ENCODE measurements at places on chromosomes 16 and 17.

DNA sequence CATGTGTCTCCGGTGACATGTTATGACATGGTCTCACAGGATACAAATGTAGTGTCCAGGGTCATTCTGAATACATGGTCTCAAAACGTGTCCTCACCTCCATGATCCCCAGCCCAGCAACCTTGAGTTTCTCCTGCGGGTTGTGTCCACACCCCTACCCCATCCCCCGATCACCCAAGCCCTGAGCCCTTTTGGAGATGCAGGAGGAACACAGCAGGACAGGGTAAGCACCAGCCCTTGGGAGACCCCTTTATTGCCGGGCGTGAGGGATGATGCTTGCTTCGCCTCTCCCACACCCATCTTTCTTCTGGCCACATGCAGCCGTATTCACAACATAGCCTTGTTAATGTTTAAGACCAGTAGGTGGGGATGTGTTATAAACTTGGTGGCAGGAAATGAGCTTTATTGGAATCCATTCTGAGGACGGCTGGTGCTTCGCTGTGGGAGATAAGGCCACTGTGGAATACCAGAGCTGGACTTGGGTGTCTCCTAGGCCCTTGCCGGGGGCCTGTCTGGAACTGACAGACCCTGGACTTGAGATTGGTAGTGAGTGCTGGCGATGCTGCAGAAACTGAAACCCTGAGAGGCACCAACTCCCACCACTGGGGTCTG is 5.5 kb downstream of the TMEM132E start:
- no peak for DNase-seq

DNA sequence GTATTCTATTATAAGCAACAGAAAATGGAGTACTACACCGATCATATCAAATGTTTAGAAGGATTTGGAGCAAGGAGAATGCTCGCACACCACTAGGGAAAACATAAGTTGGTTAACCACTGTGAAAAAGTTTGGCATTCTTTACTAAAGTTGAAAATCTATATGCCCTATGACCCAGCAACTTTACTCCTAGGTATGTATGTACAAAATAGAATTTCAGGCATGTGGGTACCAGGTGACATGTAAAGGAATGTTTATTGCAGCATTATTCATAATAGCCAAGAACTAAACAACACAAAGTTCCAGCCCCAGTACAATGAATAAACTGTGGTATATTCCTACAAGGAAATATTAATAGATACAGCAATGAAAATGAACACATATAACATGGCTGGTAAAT is 5.8 kb upstream of the HBZ start:
- no peak for DNase-seq

DNA sequence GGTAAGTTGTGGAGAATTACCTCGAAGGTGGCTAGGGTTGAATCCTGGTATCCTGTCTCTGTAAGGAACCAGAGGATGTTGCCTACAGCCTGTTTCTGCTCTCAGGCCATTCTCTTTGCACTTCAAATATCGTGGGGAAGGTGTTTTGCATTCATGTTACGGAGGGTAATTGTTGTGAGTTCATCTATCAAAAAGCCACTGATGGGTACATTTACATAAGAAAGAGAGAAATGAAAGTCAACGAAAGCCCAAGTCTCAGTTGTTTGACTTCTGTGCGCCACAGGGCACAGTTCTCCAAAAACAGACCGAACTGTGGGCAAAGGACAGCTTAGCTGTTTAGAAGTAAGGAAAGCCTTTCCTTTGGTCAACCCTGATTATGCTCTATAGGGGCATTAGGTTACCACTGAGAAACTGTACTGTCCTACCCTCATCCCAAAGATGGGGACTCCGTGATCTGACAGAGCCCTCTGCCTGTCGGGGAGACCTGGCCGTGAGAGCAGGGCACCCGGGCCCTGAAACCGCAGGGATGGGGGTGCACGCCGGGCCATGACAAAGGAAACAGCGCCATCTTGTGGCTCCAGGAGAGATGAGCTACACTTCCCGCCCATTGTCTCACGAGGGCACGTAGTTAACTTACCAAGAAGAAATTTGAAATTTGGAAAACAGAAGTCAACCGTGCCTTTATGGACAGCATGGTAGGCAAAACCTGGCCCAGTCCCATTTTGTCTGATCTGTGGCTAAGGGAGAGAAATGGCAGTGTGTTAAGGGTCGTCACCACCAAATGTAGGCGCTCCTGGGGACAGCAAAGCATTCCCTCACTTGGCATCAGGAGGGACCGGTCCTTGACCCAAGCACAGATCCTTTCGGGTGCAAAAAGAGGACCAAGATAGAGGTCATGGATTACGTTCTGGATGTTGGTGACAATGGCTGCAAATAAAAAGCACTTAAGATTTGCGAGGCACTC is 74.5 kb upstream of the DYNLRB2 start:
- peak; percentile 10 for DNase-seq

GRCh38 chr16:1496464-1496863 is 3.3 kb downstream of the TELO2 start:
- no peak for DNase-seq

- no peak for DNase-seq
These were observed 18.0 kb downstream of the FLYWCH1 start for GRCh38 chr16:2929693-2930092.

- DNase-seq: no peak
These were observed 25.7 kb downstream of the CLEC16A start for GRCh38 chr16:10970065-10970464.

GRCh38 chr17:39108461-39109375 is 42.7 kb downstream of the PLXDC1 start:
- DNase-seq: no peak

GRCh38 chr17:48113201-48113676 is 5.7 kb downstream of the SNX11 start:
- DNase-seq: no peak

- no peak for DNase-seq
These were observed 140.7 kb downstream of the XYLT1 start for GRCh38 chr16:17330044-17330443.

DNA sequence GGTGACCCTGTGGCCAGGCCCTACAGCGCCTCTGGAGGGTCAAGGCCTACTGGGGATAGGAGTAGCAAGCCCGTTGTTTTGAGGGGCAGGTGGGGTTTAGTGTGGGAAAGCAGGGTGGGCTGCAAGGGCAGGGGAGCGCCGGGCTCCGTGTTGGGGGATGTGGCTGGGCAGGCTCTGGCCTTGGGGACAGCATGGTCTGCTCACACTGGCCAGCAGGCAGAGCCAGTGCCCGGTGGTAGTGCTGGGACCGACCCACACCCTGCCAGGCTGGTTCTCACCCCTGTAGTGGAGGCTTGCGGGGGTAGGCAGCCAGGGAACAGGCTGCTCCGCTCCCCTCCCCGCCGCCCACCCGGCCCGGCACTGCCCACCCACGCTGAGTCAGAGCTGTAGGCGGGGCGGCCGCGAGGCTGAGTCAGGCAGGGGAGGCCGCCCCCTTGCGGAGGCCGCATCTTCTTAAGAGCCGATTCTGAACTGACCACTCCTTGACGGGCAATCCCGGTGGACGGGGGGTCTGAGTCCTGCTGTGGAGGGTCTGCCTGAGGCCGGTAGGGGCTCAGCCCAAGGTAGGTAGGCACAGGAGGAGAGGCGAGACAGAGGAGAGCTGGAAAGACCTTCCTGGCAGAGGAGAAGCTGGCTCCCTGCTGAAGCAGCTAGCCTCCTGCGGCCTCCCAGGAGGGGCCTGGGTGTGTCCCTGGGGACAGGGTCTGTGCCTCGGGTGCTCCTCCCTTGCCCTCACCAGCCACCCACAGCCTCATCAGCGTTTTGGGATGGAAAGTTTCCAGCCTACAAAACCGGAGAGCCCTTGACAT is 62.4 kb downstream of the BAIAP2 start:
- no peak for DNase-seq

- no peak for DNase-seq
These were observed 220.7 kb downstream of the ENGASE start for GRCh38 chr17:79295307-79295706.

DNA sequence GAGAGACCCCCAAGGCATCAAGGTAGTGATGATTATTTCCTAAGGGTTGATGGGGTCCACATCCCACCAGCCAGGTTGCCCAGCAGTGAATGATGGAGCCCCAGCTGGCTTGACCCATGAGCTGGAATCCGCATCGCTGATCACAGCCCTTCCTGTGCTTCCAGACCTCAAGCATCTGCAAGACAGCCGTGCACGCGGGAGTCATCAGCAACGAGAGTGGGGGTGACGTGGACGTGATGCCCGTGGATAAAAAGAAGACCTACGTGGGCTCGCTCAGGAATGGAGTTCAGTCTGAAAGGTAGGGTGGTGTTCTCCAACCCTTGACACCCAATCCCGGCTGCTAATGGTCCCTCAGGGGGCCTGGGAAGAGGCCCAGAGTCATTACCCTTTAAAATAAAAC is 69.3 kb downstream of the CRISPLD2 start:
- DNase-seq: no peak

GRCh38 chr17:8142887-8143580 is 9.2 kb downstream of the PER1 start:
- no peak for DNase-seq

GRCh38 chr16:69932228-69932627 is 18.9 kb upstream of the CLEC18A start:
- no peak for DNase-seq

DNA sequence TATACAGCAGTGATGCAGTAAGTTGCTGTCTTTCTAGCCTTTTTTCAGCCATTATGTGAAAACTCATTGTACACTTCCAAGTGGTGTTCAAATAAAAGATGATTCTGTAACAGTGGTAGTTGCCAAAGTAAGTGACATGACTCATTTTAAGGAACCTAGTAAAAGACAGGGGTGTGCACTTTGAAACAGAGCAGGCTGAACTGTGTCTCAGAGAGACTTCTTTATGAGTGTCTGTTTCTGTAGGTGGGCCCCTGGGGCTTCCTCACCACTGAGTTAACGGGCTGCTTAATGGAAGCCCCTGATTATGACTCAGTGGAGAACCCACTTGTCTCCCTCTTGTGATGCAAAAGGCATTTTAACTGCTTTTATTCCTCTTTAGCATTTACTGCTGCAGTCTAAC is 147.3 kb downstream of the PCTP start:
- DNase-seq: no peak

DNA sequence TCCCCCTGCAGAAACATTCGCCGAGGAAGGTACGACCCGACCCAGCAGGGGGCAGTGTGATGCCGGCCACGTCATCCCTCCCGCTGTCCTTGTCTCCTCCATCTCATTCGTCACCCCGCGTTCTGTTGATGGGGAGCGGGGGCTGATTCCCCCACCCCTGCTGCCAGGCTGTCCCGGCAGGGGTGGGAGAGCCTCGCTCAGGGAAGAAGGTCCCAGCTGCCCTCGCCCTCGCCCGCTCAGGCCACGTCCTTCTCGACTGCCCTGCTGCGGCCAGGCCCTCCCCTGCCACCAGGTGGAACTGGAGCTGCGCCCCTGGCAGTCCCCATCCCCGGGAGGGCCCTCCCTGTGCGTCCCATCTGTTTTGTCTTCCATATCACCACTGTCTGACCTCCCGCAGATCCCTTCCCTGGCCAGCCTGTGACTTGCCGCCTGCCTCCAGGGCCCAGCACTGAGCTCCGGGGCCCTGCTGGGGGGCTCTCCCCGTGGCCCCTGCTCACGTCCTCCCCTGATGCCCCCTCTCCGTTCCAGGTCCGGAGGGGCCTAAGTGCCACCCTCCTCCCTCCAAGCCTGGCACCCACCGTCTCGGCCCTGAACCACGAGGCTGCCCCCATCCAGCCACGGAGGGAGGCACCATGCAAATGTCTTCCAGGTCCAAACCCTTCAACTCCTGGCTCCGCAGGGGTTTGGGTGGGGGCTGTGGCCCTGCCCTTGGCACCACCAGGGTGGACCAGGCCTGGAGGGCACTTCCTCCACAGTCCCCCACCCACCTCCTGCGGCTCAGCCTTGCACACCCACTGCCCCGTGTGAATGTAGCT is 20.6 kb downstream of the ADAM11 start:
- no peak for DNase-seq

- no peak for DNase-seq
These were observed 4.6 kb downstream of the TMUB2 start for GRCh38 chr17:44191369-44191768.

DNA sequence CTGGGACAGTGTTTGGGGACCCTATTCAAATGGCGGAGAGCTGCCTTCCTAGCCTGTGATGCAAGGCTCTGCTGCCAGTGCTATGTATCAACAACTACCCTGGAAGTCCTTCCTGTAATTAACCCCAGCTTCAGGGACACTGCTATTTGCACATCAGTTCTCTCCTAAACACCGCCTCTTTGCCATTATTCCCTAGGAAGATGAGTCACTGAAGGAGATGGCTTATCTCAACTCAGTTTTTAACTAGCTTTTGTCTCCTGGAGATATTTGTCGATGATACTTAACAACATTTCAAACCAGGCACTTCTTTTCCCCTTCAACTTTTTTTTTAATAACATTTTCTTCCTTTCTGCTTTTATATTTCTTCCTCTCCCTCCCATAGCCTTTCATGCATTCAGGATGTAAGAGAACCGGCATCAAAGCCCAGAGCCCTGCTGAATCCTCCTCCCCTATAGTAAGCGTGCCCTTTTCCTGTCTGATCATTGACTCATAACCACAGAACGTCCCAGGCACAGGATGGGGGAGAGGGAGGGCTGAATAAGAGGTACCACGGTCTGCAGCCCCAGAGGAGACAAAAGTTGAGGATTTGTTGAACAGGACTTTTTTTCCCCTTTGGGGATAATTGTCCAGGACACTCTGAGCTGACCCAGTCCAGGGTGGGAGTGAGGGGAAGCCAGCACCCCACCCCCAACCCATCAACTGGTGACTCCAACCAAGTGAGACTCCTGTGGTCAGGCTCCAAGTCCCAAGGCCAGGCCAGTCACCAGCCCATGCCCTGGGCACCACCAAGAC is 387.8 kb upstream of the SALL1 start:
- DNase-seq: peak; percentile 86

- DNase-seq: no peak
These were observed 5.1 kb upstream of the SLC16A11 start for GRCh38 chr17:7048968-7049367.

DNA sequence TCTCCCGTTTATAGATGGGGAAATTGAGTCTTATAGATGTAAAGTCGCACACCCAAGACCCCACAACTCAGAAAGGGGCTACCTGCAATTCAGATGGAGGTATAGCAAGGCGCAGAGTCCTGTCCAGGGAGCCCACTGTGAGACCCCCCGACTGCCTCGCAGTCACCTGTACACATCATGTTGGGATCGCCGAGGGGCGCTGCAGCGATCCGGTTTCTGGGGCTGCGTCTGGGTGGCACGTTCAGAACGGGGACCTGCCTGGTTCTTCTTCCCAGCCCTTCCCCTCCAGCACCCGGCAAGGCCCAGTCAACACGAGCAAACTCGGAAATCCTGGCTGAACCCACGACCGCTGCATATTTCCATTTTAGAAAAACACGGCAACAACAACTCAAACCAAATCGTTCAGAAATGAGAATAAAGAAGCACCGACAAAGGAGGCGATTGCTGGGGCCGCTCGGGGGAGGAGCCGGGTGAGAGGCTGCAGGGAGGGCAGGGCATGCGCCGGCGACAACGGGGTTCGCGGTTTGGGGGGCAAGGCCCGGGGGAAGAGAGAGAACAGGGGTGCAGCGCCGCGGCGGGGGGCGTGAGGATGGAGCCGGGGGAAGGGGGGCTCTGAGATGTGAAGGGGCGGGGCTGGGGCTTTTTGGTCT is 643 bp downstream of the HSDL1 start:
- no peak for DNase-seq
